RWPE1 (cell line): ENCODE measurements at places on chromosomes 7 and 10.

DNA sequence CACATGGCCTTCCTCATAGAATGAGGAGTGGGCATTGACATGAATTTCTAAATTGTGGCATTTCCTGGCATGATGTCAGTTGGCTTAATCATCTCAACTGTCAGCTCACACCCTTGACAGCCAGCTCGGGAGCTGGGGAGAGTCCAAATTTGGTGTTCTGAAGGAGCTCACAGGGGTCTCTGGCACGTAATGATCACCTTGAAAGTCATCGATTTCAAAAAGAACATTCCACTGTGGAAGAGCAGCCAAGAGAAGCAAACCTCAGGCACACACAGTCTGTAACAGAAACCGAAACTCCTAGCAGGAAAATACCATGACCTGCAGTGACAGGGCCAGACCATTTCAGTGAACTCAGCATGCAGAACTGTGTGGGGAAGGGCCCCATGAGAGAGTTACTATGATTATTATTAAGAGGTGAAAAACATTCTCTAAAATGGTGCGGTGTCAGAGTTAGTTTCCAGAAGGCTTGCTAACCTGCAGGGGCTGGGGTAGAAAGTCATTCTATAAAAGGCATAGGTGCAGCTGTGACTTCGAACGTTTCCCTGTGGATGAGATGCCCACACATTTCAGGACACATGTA, 26.4 kb upstream of the KLF6 start:
- peak; percentile 49 for DNase-seq

DNA sequence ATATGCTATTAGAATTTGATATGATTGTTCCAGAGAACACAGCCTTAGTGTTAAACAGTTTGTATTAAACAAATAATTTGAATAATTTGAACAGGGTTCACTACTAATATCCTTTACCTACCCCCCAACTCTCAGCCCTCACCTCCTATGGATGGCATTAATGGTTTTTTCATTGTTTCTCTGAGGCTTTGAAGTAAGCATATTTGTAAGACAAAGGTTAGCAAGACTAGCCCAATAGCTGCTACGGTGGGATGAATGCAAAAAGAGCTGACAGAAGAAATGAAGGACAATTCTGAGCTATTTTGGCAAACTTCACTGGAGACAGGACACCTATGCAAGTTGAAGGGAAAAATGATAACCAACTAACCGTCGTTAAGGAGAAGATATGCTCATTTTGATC, 61.6 kb downstream of the ARL4A start:
- DNase-seq = no peak

DNA sequence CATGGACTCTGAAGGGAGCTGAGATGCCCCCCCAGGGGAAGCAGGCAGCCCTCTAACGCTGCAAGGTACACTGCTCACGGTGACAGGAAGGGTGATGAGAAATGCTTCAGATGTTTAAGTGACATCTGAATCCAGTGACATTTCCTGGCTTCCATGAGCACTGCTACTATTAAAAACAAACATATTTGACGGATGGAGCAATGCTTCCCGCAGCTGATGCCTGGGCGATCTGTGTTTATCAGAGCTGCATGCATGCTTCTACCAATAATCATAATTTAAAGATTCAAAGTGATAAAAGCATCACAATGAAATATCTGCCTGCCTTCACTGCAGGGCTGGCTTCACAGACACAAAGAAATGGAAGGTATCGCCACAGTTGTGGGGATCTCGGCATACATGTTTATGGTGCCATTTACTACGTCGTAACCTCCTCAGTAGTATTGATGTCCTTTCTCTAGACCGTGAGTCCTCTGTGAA, 66.1 kb upstream of the AOAH start:
- no peak for DNase-seq

GRCh38 chr7:108112683-108113082, 17.5 kb downstream of the LAMB4 start:
- no peak for DNase-seq

DNA sequence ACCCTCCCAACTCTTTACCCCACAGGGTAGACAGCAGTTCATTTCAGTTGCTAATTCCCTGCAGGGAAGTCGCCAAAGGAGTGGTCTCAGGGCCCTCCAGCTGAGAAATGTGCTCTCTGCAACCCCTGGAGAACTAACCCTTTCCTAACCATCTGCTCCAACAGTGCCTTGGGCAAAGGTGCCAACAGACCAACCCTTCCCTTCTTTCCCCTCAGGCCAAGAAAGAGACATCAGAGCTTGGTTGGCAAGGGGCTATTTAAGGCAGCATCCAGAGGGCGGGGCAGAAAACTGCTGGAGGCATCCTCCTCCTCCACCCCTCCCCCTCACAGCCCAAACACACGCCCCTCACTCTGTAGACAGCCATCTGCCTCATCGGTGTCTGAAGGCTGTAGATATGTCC, 1.7 kb downstream of the SORBS1 start:
- DNase-seq = no peak

- DNase-seq = no peak
Observed at GRCh38 chr7:10931161-10931560, 42.5 kb upstream of the PHF14 start.

DNA sequence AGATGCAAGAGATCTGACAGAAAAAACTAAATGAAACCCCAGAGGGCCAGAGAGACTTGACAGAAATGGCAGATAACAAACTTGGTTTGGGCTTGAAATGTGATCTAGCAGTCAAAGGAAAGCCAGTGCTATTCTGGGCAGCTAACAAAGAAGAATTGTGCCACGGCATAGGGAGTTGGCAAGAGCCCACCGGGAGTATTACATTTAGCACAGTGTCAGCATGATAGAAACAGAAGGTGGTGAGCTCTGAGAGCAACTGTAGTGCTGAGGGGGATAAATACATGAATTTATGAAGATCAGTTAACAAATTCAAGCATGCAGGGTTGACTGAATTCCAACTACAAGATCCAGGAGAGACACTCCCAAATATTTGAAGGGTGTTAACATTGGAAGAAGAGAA, 91.1 kb downstream of the AHCYL2 start:
- no peak for DNase-seq

DNA sequence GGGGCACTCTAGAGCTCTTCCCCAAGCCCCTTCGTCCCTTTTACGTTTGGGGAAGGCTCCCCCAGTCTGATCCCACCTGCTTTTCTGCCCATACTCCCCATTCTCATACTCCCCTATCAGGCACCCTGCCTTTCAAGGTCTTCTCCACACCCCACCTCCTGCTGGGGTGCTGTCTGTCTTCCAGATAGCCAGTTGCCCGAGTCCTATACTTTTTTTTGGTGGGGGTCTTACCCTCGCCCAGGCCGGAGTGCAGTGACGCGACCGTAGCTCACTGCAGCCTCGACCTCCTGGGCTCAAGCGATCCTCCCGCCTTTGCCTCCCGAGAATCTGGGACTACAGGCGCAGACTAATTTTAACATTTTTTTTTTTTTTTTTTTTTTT, 775 bp upstream of the ABHD11 start:
- no peak for DNase-seq

DNA sequence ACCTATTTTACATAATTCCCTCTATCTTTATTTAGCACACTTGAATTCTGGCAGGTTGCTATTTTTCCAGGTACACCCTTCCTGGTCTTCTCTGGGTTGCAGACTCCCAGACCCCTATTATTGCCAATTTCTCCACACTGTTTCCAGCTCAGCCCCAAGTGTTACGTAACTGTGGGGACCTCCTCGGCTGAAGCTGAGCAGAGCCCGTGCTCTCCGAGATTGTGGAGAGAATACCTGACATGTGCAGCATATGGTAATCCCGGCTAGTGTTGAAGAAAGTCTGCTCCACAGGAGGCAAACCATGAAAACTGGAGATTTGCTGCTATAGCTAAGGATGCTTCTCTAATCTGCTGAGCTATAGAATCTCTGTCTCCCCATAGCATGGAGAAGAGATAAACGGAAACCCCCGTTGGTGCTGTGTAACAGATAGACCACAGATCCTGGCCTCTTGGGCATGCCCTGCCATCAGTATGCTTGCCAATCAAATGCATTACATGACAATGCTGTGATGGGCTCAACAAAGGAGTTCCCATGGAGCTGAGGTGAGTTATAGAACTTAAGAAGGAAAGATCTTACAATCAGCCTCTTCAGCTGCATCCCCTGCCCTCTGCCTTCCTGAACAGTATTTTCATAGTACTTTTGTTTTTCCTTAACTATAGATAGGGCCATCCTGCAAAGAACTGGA, 144.6 kb upstream of the AOAH start:
- no peak for DNase-seq
